ENCODE measurements at places on chromosomes 16 and 17.

DNA sequence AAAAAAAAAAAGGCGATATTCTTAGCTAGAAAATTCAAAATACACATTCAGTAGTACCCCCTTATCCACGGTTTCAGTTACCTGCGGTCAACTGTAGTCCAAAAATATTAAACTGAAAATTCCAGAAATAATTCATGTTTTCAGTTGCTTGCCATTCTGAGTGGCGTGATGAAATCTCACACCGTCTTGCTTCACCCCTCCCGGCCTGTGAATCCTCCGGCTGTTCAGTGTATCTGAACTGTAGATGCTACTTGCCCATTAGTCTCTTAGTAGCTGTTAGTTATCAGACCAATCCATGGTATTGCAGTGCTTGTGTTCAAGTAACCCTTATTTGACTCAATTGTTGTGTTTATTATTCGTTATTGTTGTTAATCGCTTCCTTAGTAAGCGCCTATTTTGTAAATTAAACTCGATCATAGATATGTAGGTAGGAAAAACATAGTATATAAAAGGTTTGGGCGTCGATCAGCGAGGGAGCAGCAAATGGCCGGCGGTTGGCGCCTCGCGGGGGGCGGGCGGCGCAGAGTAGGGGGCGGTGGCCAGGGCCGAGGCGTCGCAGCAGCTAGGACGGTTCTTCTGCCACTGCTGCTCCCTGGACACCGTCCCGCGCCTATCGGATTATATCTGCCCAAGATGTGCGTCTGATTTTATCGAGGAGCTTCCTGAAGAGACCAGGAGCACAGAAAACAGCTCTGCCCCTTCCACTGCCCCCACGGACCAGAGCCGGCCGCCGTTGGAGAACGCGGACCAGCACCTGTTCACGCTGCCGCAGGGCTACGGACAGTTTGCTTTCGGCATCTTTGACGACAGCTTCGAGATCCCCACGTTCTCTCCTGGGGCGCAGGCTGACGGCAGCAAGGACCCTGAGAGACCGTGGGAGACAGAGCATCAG is 39.8 kb upstream of the AKAP1 start:
- no peak for DNase-seq

DNA sequence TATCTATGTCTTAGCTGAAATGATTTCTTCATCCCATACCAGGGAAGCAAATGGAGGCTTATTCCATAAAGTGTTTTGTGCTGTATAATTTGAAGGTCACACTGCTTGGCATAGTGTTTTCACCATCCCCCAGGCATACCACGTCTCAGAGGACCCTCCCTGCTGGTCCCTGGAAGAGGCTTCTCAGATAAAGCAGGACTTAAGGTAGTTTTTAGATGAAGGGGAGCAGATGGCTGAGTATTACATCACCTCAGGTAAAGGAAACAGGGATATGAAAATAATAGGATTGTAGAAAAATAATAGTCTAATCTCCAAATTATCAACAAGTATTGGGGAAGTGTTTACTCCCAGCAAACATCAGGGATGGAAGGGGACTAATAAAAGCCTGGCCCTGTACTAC is 7.3 kb upstream of the SMG1 start:
- DNase-seq, result no peak

GRCh38 chr17:21396237-21396636 is 20.1 kb downstream of the KCNJ12 start:
- no peak for DNase-seq

DNA sequence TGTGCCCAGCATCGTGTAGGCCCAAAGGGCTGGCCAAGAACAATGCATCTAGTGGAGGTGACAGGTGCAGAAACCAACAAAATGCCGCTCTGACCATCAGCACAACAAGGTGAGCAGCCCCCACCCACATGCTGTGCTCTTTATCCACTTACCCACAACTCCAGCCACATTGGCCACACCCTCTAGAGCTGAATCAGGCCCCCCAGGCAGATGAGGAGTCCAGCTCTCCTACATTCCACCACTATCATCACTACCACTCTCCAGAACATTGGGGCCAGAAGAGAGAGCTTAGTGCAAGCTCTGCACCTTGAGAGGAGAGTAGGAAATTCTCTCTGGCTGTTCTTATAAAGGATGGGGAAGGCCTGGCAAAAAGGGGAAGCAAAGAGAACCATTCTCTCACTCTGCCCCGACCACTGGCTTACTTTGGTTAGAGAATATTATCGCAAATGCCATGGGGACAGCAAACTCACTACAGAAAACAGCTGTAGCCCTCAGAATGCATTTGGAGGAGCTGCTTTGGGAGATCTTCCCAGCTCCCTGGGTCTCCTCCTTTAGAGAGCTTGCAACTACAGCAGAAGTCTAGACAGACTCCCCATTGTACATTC is 75.0 kb downstream of the TMEM132E start:
- no peak for DNase-seq

GRCh38 chr16:12317856-12318537 is 341.5 kb downstream of the SNX29 start:
- no peak for DNase-seq

DNA sequence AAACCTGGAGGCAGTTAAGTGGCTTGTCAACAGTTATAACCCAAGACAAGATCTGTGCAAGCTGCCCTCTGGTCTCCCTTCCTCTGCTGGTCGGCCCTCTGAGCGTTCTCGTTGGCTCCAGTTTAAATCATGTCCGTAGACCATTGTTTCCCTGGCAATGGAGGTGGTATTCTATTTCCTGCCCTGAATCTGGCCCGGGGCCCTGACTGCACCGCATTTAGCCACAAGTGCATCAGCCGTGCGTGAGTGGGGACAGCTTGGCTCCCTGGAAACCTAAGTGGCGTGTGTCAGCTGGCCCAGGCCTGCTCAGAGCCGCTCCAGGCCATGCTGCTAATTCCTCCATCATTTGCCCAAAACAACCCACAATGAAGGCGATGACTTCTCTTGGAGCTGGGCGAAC is 15.0 kb upstream of the MYLK3 start:
- no peak for DNase-seq

- no peak for DNase-seq
Measured at GRCh38 chr17:43556292-43556691, 10.2 kb upstream of the ETV4 start.

DNA sequence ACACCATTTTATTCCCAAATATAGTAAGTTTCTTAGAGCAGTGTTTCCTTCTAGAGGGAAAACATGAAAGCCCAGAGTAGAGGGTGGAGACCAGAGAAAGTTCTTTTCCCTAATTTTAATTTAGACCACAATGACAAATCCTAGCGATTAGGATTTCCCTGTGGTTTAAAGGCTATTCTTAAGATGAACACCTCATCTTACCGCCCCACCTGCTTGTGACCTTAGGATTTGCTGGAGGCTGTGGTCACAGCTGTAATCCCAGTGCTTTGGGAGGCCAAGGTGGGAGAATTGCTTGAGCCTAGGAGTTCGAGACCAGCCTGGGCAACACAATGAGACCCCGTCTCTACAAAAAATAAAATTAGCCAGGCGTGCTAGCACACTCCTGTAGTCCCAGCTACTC is 51.1 kb downstream of the GPRC5B start:
- no peak for DNase-seq

DNA sequence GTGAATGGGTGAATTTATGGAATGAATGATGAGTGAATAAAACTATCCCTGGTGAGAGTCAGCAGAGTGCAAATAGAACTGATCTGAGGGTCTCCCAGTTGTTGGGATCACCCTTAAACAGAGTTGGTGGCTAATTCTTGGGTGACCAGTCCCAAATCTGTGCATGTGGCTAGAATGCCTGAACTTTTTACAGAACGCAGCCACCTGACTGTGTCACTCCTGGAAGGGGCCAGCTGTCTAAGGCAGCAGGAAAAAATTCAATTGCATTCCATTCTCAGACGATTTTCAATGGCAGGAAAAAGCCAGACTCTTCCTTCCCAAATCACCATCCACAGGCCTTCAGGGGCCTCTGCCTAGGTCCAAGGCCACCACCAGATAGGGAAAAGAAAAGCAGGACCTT is 43.5 kb downstream of the BEAN1 start:
- DNase-seq, result no peak

- DNase-seq, result no peak
Measured at GRCh38 chr17:45143767-45144198, 4.5 kb upstream of the HEXIM1 start.

DNA sequence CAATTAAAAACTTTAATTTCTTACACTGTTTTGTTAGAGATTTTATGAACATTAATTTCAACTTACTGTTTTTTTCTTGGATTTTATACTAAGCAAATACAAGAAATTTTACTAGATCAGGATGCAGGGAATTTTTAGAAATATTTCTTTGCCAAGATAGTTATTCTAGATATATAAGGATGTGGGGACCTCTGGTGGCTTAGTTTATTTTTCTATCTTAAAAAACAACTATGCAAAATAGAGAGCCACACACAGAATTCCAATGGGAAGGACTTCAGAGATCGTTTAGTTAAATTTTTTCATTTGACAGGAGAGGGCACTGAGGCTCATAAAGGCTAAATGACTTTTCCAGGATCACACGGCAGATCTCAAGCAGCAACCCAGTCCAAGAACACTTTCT is 23.0 kb upstream of the CAPNS2 start:
- peak; percentile 22 for DNase-seq

- no peak for DNase-seq
Measured at GRCh38 chr16:79543219-79543618, 57.3 kb downstream of the MAF start.

- DNase-seq, result no peak
Measured at GRCh38 chr17:82883419-82884031, 43.7 kb upstream of the ZNF750 start.

GRCh38 chr16:26717826-26718225 is 348.9 kb upstream of the C16orf82 start:
- no peak for DNase-seq

DNA sequence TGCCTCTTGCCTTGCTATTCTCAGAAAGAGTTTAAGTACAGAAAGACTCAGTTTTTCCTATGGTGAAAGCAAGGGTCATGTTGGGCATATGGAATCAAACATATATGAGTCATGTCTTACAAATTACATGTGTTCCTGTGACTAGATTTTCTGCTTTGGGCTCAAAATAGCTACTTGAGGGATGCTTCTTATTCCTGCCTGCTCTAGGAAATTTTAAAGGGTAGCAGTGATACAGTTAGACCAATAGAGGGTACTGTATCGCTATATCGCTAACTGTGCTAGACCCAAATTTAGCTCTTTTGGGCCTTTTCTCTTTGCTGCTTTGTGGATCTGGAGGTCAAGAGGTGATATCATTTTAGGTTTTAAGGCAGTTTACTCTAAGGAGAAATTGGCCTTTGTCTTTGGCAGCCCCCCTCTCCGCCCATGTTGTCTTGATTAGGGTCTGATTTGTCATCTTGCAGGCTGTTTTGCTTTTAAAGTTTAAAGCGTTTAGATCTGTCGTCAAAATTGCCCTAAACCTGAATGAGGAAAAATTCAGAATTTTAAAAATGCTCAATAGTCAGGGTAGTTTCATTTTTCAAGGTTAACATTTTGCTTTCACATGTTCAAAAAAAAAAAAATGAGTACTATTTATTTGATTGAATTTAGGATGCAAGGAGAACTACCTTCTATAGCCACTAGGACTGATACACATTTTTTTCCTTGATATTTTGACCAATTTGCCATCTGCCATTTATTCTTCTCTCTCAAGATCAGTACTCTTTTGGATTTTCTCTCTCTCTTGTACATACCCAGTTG is 8.8 kb downstream of the NFATC3 start:
- no peak for DNase-seq

DNA sequence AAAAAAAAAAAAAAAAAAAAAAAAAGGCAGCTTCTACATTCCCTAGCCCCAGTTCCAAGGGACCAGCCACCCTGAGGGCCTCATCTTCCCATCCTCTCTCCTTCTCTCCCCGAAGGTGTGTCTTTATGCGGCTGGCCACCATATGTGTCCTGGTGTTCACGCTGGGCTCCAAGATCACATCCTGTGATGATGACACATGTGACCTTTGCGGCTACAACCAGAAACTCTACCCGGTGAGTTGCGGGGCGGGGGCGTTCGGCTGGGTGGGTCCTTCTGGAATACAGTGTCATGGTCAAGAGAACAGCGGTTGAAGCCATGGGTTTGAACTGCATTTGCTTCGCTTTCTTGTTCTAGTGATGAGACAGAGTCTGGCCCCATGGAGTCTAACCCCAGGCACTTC is 22.6 kb upstream of the COQ7 start:
- DNase-seq, result no peak

DNA sequence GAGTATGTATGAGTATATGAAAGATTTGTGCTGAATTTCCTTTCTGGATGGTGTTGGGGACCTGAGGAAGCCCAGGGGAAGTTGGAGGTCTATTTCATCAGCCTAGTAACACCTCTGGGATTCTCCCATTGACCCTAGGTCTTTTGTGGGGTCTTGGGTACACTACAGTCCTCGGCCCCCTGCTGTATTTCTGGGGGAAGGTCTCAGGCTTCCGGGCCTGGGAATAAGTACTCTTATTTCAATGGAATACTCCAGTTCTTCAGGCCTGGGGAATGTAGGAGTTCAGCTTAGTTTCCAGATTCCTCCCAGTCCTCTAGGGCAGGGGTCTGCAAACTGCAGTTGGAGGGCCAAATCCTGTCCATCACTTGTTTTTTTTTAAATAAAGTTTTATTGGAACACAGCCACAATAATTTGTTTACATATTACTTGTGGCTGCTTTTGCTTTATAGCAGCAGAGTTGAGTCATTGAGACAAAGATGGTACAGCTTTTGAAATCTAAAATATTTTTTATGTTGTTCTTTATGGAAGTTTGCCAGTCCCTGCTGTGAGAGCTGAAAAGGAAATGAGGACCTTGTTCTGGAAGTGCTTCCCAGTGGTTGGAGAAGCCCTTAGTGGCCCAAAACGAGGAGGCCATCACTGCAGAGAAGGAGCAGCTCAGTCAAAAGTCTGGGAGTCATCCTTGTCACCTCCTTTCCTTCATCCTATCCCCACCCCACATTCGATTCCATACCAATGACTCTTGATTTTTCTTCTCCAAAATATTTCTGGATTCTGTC is 142.5 kb upstream of the HS3ST2 start:
- no peak for DNase-seq

DNA sequence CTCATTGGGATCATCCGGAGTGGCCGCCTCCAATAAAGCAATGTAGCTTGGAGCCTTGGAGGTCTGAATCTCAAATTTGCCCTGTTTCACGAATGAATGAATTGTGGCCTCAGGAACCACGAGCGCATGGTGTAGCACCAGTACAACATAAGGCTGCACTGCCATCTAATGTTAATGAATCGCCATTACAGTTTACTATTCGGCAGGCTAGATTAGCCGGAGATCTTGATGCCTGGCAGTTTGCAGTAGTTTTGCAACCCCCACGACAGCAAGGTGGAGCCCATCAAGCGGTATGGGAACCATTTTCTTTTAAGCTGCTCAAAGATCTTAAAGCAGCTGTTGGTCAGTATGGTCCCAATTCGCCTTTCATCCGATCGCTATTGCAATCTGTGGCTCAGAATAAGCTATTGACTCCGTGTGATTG is 18.8 kb downstream of the ALOX15B start:
- DNase-seq, result no peak

DNA sequence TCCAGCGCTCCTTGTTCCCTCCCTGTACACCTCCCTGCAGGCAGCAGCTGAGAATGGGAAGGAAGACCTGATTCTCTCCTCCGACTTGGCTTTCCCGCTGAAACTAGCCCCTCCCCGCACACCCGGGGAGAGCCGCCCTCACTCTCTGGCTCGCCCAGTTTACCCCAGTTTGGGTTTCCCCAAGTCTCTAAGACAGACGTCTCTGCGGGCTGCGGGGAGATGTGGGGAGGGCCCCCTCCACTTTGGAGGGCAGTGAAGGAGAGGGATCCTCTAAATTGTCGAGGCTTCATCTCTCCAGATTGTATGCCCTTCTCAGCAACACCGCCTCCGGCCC is 797 bp downstream of the GRB7 start:
- DNase-seq, result no peak

Data from HS-27A (cell line).